Cerebellar cortex (tissue), 1 donor: ENCODE measurements at places on chromosomes 4 and X.

DNA sequence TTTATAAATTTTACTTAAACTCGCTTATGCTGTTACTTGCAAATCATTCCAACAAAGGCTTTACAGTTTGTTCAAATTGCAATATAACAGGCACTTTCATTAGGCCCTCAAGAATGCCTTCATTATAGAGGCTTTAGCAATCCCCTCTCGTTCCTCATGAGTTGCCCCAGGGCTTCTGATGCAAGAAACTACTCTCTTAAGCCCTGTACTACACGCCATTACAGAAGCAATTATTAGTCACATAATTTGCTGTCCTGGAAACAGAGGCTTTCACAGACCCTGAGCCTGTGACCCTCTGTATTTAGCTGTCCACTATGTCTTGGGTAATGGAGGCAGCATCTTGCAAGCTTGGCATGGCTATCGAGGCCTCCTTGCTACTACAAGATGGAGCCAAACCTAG, 965.9 kb upstream of the DIAPH2 start:
- no peak for DNase-seq

- no peak for DNase-seq
These were observed 24.5 kb downstream of the TMSB4X start for GRCh38 chrX:12999422-12999821.

GRCh38 chrX:81615979-81616378, 414.1 kb downstream of the SH3BGRL start:
- no peak for DNase-seq

GRCh38 chr4:6767748-6768538, 14.6 kb upstream of the KIAA0232 start:
- no peak for DNase-seq

DNA sequence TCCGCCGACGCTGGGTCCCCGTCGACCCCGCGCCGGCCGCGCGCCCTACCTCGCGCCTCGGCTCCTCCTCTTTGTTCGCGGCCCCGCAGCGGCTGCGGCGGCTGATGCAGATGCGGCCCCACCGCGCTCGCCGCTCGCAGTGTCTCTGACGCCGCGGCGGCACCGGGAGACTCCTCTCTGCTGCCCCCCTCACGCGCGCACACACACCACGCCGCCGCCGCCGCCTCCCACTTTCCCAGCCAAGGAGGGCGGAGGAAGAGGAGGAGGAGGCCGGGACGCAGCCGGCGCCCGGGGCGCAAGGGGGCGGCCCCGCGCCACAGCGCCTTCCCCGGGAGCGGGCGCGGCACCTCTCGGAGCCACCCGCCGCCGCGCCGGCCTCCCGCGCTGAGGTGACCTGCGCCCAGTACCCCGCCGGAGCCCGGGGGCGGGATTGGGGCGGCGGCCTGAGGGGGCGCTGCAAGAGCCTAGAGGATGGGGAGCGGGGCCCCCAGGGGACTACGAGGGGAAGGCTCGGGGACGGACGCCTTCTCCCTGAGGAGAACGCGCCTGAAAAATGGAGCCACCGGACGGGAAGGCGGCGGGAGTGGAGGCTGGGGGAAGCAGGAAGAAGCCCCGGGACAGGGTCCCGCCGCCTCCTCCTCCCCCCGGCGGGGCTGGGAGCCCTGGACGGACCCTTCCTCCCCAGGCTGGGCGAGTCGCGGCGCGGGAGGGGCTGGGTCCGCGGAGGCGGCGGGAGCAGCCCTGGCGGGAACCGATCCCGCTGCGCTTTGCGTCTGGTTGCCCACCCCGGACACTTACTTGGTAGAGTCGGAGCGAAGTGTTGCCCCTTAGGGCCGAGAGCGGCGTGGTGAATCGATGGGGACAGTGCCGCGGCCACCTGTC, at the start of gene SH3RF1:
Gene SH3RF1, minus strand, starts transcription at position 147 of the 882 bp plus-strand sequence. CDS start 1,744 bp downstream, outside the sequence.
- no peak for DNase-seq

- DNase-seq = peak; percentile 83
These were observed 102.1 kb upstream of the STS start for GRCh38 chrX:7045238-7045955.

- no peak for DNase-seq
These were observed 1495.5 kb downstream of the PCDH18 start for GRCh38 chr4:136036744-136037143.

GRCh38 chrX:20350596-20350995, 83.9 kb upstream of the RPS6KA3 start:
- DNase-seq = no peak

DNA sequence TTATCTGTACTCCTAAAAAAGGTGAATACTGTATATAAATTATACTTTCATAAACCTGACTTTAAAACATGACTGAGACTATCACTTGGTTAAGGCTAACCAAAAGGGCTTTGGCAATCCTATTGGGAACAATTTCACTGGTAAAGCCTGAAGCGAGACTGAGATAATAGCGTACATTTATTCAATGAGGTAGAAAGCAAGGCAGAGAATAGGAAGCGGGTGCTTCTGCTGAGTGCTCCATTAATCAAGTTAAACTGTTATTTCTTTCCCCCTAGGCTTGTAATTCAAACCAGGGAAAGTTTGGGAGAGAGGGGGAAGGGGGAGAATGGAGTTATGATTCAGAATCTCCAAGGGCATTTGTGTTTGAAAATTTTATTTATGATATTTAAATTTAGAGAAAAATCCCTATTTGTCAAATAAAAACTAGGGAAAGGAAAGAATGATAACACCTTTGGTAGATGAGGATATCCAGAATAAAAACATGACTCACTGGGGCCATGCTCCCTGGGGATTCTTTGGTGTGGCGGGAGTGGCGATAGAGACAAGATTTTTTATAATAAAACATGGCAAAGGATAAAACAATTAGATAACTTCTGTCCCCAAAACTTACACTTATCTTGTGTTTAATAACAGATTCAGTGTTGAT, 34.6 kb upstream of the SORBS2 start:
- DNase-seq = no peak

DNA sequence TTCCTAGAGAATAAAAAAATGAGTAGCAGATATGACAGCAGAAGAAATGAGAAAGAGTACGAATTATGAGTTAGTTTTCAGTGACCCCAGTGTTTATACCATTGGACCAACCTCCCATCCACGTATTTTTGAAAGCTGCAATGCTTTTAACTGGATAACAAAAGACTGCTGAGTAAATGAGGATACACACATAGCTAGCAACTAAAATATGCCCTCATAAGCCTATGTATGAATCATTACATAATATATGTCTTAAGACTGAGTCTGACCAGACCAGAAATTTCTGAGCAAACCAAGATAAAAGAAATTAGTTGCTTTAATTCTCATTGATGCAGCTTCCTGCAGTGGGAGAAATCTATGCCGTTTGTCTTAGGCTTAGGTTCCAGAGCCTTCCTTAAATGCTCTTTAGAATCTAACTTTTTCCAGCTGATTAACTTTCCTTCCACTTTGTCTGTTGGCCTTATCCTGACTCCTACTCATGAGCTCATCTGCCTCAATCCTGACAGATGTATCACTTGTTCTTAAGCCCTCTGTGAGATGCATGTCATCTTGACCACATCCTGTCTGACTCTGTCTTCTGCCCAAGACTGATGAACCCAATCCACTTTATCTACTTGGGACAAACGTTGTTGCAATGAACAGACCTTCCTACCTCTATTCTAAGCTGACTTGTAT, 301.4 kb upstream of the AADAT start:
- no peak for DNase-seq

- DNase-seq = no peak
These were observed 15.1 kb downstream of the TEC start for GRCh38 chr4:48254381-48255071.

GRCh38 chr4:53322696-53323095, 43.2 kb downstream of the SCFD2 start:
- DNase-seq = no peak

GRCh38 chr4:2255501-2256155, 6.3 kb downstream of the MXD4 start:
- peak; percentile 82 for DNase-seq

DNA sequence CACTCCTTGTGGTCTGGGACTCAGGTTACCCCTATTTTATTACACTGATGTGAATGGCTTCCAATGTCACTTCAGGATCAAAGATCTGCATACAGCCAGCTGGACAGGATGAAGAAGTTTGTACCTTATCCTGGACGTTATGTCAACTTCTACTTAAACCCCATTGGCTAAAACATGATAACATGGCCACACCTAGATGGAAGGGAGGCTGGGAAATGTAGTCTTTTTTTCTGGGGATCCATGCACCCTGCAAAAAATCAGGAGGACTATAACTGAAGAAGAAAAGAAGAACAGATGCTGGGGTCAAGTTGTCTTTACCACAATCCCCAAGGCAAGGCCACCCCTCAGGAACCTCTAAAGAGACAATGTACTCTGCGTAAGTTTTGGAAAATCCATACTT, 459.2 kb downstream of the BCOR start:
- no peak for DNase-seq

DNA sequence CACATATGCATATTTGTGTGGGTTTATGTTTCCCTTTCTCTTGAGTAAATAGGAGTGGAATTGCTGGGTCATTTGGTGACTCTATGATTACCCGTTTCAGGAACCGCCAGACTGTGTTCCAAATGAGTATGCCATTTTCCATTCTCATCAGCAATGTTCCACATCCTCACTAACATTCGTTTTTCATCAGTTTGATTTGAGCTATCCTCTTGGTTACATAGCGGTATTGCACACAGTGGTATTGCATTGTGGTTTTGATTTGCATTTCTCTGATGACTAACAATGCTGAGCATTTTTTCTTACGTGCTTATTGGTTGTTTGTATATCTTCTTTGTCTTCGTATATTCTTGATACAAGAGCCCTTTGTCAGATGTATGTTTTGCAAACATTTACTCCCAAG, 218.0 kb upstream of the AMOT start:
- no peak for DNase-seq

DNA sequence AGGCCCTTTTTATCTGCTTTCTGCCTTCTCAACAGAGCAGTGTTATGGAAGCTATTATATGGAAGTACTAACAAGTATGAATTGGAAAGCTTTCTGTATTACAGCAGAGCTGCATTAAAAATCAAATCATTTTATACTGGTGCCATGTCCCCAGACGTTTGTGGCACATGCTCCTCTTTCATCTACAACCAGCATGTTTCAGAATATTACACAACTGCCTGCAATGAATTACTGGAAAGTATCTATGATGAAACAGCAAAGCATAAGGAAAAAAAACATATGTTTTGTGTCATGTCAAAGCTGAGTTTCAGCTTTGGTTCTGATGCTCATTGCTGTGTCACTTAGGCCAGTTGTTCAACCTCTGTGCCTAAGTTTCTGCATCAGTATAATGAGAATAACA, 576.8 kb downstream of the GBA3 start:
- DNase-seq = no peak

GRCh38 chr4:107991945-107992630, 2.4 kb downstream of the HADH start:
- DNase-seq = no peak

- DNase-seq = no peak
These were observed 57.3 kb downstream of the STOX2 start for GRCh38 chr4:183962419-183962818.

GRCh38 chr4:155548173-155548572, 118.5 kb upstream of the GUCY1A1 start:
- no peak for DNase-seq

- no peak for DNase-seq
These were observed 462.3 kb downstream of the DMD start for GRCh38 chrX:32749070-32749469.

- peak; percentile 51 for DNase-seq
These were observed 180.6 kb downstream of the FMR1NB start for GRCh38 chrX:148161701-148162100.

- DNase-seq = peak; percentile 73
These were observed 1.2 kb downstream of the GABRB1 start for GRCh38 chr4:47032405-47033106.

GRCh38 chrX:30364229-30364628, 55.0 kb upstream of the NR0B1 start:
- DNase-seq = no peak

GRCh38 chr4:105896461-105896942, 1.2 kb downstream of the NPNT start:
- DNase-seq = no peak

- peak; percentile 46 for DNase-seq
These were observed at the start of gene MCUB for GRCh38 chr4:109559983-109560686. MCUB (plus strand) TSS chr4:109560246; CDS start chr4:109560338, 92 bp downstream.

GRCh38 chrX:40096395-40097091, 1.2 kb downstream of the BCOR start:
- peak; percentile 12 for DNase-seq
